ENCODE measurements at places on chromosomes 7 and 10. TPM values are rescaled to one million over a fixed set of nuclear protein-coding genes. Genes with fewer than 3 reads are reported as not detected.

MRLN gene
- total RNA-seq = not detected

LRCH4 gene
- total RNA-seq = 22.8 TPM

NUDT5 gene
- 10.0 TPM for total RNA-seq

MGMT gene
- 16.6 TPM for total RNA-seq

MNX1 gene
- total RNA-seq = not detected

TYW1 gene
- total RNA-seq = 10.0 TPM

SYPL1 gene
- total RNA-seq = 88.8 TPM

ORAI2 gene
- 4.3 TPM for total RNA-seq

NUTM2E gene
- total RNA-seq = not detected

ANKRD22 gene
- total RNA-seq = not detected

HHEX gene
- total RNA-seq = 2.6 TPM

TRUB1 gene
- 12.0 TPM for total RNA-seq

- DNase-seq = no peak
Observed at GRCh38 chr7:120108376-120108775, 164.6 kb upstream of the KCND2 start.

- DNase-seq = no peak
Observed at GRCh38 chr7:45470031-45470430, 104.1 kb upstream of the ADCY1 start.

DNA sequence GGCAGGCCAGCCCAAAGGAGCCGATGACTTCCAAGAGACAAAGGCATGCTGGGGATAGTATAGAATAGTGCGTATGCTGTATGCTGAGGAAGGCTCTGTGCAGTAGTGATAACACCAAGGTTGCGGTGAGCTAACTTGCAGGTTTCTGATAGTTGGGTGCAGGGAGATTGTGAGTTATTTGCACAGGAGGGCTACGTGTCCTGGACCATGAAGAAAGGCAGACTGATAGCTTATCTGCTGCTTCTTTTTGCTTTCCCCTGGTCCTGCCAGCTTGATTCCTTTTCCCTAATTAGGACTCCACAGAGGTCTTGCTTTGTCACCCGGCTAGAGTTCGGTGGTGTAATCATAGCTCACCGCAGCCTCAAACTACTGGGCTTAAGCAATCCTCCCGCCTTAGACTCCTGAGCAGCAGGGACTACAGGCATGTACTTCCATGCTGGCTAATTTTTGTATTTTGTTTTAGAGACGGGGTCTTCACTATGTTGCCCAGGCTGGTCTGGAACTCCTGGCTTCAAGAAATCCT is 43.9 kb upstream of the ARHGAP12 start:
- no peak for DNase-seq

GRCh38 chr10:35400595-35401268 is 64.4 kb downstream of the CCNY start:
- DNase-seq = no peak

- DNase-seq = no peak
Observed at GRCh38 chr10:60433684-60434083, 44.0 kb upstream of the ANK3 start.

- DNase-seq = no peak
Observed at GRCh38 chr7:41189866-41190265, 513.0 kb downstream of the INHBA start.

- DNase-seq = no peak
Observed at GRCh38 chr10:56116684-56117083, 244.4 kb downstream of the ZWINT start.

DNA sequence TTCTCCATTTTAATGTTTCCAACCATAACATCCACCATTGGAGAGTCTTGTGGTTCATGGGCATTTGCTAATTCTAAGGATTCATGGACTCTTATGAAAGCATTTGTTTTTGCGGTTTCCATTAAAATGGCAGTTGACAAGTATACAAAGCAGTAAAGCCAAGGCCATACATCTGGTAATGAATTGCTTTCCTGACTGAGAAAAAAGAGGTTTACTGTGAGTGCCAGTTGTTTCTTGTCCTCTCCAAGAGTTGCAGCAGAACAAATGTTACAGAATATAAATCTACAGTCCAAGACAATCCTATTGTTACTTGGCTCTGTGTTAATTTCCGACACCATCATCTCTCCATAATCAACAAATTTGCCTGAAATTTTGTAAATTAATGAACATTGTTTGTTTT is 261.3 kb downstream of the SORCS1 start:
- DNase-seq = no peak

GRCh38 chr7:151873402-151873965 is 3.4 kb downstream of the PRKAG2 start:
- DNase-seq = peak; percentile 79

- no peak for DNase-seq
Observed at GRCh38 chr7:150668472-150668911, 17.0 kb upstream of the GIMAP2 start.

DNA sequence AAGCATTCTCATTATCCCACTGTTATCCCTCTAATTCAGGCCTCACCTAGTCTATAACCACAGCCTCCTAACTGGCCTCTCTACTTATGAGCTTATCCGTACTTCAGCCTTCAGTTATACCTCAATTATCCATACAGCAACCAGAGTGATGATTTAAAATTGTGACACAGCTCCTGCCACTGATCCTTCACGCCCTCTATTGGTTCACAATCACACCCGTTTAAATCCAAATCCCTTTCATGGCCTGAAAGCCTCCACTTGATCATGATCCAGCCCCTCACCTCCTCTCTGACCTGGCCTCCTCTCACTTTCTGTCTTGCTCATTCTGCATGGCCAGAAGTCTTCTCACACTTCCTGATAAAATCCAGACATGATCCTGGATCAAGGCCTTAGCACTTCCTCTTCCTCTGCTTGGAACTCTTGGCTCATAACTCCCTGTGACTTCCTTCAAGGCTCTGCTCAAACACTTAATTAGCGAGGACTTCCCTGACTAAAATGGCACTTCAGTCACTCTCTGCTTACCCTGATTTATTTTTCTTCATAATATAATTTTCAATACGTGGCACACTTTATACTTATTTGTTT is 19.0 kb upstream of the TMEM26 start:
- DNase-seq = no peak

DNA sequence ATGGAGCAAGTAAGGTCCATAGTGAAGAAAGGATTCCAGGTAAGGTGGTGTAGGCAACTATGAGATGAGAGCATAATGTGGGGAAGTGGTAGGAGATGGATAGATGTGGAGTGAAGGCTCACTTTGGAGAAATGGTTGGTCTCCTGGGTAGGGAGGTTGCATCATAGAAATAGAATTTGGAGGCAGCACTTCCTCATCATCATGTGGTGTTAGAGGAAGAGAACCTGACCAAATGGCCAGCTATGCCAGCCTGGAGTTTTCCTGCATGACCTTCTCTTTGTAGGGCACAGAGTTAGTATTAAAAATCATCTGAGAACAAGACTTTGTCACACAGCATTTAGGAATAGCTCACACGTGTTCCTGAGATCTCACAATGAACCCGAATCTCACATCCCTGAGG is 126.7 kb upstream of the CXCL12 start:
- DNase-seq = no peak
